ENCODE measurements at places on chromosomes 4 and X.

DNA sequence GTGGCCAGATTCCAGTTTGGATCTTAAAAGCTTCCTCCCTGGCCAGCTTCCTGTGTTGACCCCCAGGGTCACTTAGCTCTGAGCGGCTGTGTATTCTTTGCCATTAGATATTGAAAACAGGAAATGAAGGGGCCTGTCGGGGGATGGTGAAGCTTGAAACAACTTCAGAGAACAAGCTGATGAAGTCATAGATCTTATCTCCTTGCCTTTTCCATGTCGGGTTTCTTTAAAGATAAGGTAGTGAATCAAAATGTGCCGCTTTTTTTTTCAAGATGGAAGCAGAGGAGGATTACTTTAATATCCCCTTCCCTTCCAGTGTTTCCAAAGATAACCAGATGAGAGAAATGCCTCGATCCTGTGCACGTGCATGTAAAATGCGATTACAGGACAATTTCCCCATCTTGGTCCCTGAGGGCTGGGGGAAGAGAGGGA is 508.5 kb downstream of the MID1IP1 start:
- no peak for DNase-seq

- DNase-seq = no peak
Measured at GRCh38 chr4:3257103-3257555, 8.2 kb downstream of the MSANTD1 start.

GRCh38 chr4:137367620-137368019 is 164.7 kb downstream of the PCDH18 start:
- DNase-seq = no peak

DNA sequence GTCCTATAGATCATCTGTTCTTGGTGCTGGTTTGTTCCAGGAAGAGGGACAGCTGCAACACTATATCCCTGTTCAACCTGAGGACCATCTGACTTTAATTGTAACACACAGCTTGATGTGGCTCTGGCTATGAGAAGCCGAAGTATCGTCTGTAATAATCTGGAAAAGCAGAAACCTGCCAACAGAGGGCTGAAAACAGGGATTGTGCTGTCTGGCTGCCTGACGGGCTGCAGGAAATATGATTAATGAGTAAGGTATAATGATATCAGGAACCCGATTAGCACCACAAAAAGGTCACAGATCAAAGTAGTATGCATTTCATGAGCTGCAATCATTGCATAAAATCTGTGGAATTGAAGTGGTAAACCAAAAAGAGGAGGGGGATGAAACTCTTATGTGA is 170.4 kb upstream of the MAB21L2 start:
- DNase-seq = no peak

DNA sequence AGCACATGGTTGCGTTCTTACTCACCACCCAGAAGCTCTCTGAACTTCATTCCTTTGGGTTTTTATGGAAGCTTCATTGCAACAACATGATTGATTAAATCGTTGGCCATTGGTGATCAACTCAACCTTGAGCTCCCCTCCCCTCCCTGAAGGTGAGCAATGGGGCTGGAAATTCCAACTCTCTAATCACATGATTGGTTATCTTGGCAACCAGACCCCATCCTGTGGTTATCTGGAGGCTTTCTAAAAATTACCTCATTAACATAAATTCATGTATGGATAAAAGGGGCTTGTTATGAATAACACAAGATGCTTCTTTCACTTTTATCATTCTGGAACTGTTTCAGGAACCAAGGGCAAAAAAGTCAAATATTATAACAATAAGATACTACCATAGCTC is 34.6 kb upstream of the NMU start:
- DNase-seq = no peak

GRCh38 chr4:41475402-41475801 is 62.6 kb upstream of the LIMCH1 start:
- DNase-seq = no peak

GRCh38 chrX:2264179-2265030 is 236.4 kb downstream of the DHRSX start:
- no peak for DNase-seq

All from stimulated activated CD8-positive, alpha-beta memory T cell treated with anti-CD3 and anti-CD28 coated beads, Interleukin-4, amount 100 ng/mL, for 1 hour (primary cell).